ENCODE measurements at places on chromosomes 6 and 20.

DNA sequence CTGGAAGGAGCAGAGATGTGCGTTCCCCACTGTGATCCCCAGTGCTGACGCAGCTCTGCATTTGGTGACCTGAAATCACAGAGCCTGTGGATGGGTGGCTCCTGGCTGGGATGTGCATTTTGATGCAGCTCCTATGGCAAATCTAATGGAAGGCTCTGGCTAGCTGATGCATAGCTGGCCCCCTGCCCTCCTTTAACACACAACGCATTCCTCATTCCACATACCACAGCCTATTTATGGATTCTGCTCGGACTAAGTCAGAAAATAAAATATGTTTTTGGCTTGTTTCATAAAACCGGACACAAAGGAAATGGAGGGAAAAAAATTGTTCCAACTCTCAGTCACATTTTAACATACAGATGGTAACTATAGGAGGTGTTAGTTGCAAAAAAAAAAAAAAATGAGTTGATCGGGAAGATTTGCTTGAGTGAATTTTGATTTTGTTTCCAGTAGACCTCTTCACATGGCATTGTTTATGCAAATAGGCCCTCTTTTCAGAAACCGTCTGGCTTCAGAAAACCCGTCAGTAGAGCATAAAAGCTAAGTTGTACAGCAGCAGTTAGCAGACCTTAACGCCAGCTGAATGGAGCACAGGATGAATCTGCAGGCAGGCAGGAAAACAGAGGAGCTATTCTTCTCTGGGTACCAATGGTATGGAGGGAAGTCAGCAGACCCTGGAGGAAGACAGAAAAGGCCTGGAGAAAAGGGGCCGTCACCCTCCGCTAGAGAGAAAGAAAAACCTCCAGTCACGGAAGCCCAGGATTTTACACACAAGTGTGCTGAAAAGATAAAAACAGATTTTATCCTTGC lies 215.4 kb downstream of the HDGFL1 start:
- DNase-seq, result no peak

GRCh38 chr6:144297511-144298100 lies 12.5 kb downstream of the UTRN start:
- DNase-seq, result no peak

DNA sequence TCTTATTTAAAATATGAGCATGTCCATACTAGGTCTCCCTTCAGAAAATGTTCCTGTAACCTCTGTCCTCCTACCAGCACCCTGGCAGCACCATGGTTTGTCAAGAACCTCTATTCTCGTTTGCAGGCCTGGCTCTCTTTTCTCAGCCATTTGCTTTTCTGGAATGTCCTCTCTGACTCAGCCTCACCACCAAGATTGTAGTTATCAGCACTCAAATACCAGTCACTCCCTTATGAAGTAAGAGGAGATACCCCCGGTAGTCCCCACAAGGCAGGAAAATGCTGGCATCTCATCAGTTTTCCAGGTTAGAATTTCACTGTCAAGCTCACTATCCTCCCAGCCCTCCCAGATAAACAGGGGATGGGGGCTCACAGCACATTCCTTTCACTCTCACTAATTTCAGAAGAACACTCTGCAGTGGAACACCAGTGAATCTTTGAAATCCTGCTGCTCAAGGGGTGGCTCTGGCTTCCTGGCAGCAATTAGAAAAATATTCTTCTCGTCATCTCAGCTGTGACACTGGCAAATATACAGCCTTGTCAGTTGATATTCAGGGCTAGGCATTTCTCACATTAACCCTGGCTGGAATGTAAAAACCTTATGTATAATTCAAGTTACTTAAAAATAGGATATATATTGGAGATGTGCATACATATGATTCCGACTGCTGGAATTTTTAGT lies 129.2 kb downstream of the TBX18 start:
- no peak for DNase-seq

DNA sequence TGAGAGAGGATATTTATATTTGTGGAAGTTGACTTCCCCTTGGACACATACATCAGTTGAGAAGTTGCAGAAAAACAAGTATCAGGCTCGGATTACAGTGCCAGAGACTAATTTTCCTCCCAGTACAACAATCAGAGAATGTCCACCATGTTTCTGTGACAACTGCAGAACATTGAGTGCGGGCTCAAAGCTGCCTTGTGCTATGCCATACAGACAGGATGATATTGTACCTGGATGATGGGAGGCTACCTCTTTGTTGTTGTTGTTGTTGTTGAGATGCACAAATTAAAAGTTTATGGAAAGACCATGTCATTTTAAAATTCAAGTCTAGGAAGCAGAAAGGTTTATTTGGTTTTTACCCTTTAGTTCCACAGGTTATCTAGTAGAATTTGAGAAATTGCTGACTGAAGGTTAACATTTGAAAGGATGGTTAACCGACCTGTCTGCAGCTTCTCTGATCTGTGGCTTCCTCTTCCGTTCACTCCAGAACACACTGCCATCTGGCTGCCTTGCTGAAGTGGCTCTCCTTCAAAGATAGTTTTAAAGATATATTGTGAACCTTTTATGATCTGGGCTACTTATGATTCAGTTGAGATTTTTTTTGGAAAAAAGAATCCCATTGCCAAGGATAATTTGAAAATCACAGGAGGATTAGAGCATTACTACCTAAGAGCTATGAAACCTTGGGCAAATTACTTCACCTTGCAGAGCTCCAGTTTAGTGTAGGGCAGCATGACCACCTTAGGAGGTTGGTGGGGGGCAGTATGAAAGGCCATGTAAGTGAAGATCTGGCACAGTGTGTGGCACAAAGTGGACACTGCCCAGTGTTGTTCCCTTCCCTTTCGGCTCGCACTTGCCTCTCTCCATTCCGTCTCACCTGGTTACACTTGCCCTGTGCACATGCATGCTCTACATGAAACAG lies 15.9 kb downstream of the TMEM200A start:
- DNase-seq, result peak; percentile 39

DNA sequence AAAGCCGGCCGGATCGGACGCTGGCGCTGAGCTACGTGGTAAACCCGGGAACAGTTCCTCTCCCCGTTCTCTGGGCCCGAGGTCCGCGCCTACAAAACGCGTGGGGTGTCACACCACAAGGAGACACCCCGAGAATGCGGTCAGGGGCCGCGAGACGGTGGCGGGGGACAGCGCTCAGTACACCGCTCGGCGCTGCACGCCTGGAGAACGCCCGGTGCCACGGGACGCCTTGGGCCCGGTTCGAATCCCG lies 670 bp downstream of the NCOA5 start:
- peak; percentile 52 for DNase-seq

DNA sequence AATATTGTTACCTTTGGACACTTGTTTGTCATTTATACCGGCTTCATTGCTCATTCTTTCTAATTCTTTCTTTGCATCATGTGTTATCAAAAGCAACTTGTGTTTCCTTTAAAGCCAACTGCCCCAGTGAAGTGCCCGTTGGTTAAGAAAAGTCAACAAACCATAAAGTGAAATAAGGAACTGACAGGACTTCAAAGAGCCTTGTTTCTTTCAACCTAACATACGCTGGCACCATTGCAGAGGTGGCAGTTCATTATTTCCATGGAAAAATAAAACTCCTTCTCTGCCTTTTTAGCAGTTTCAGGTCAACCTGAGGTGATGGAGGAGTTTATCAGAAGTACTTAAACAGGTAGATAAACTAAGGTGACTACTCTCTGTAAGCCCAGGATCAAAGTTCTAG lies 28.8 kb downstream of the FERMT1 start:
- DNase-seq, result no peak

GRCh38 chr6:83677791-83678190 lies 31.1 kb downstream of the SNAP91 start:
- DNase-seq, result no peak

- no peak for DNase-seq
Observed at GRCh38 chr6:42199106-42199981, 4.6 kb upstream of the GUCA1B start.

- DNase-seq, result no peak
Observed at GRCh38 chr6:40573221-40573620, 13.9 kb downstream of the LRFN2 start.

GRCh38 chr20:56343861-56344381 lies 14.9 kb upstream of the FAM210B start:
- peak; percentile 48 for DNase-seq

DNA sequence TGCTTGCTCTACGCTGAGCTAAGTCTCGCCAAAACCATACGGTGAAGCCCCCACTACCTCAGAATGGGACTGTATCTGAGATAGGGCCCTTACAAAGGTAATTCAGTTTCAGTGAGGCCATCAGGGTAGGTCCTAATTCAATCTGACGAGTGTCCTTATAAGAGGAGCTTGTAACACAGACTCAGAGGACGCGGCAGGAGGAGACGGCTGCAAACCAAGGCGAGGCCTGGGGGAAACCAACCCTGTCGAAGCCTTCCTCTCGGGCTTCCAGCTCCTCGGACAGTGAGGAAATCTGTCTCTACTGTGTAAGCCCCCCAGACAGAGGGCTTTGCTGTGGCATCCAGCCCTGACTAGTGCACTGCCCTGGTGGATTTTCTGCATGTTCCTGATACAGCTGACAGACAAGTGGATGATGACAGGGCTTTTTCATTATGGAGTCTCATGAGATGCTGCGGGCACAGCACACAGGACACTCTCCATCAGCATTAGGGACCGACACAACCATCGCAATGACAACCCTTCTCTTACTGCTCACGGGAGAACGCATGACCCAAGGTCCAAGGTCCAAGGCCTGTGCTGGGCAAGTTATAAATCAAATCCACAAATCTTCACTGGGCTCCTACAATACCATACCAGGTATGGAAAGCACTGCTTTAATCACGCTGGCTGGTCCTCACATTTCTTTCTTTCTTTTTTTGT lies 48.2 kb downstream of the SSR1 start:
- DNase-seq, result no peak

GRCh38 chr6:3163248-3163594 lies 5.9 kb upstream of the TUBB2A start:
- DNase-seq, result no peak

DNA sequence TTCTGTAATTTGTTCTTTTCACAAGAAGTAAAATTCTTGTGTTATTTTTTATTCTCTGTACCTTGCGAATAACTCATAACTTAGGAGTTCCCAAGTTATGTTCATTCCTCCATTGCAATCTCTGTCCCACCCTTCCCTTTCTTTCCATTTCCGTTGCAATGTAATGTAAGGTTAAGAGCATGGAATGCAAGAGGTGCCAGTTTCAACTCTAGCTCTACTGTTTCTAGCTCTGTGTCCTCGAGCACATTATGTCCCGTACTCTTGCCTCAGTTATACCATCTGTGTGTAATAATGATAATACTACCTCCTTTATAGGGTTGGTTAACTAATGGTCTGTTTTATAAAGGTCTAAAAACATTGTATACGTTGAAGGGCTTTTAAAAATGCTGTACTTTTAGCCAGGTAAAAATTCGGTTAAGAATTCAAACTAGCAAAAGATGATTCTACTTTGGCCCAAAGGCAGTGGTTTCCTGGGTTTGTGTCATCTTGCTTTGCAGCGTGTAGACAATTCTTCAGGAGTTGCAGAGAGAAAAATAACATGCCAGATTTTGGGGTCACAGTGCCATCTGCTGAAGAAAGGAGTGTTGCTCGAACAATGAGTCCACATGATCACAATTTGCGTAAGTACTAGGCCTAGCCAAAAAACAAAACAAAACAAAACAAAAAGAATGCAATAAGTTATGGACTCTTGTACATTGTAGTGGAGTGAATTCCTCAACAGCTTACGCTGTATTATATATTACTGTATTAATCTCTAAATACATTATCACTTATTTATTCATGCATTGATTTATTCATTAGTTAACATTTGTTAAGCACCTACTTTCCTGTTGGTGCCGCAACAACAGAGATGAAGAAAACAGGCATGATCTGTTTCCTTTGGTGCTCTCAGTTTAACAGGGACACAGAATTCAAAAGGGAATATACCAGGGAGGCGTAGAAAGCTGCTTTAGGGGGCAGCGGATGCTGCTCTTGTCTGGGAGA lies 10.0 kb upstream of the PFDN4 start:
- no peak for DNase-seq

DNA sequence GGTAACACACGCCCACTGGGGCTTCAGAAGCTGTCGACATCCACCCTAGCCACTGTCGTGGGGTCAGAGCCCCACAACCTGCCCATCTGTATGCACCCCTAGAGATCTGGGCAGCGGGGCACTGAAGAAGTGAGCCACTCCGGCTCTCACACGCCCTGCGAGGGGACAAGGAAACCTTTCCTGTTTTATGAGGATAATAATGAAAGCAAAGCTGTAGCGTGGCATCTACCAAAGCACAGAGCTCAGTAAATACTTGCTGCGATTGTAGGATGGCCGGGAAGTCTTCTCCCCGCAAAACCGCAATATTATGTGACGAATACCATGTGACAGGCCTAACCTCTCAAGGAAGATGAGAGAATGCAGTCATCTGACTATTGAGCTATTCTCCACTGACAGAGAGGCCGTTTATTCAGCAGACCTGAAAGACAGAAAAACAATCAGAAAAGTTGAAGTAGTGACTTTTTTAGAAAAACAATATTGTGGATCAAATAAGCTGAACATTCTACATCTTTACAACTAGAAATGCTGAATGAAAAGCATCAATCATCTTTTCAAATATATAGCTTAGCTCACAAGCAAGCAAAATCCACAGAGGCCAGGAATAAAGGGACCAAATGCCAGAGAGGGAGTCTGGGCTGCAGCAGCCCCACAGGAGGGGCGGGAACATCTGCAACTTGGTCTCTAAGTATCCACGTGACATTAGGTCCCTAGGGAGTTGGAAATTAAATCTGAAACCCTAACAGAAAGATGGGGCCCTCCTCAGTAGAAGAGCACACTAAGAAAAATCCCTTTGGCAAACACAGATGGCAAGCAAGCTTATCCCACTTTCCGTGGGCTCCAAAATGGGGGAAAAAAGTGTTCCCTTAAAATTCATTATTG lies 207.8 kb downstream of the TTLL2 start:
- DNase-seq, result no peak

- DNase-seq, result no peak
Observed at GRCh38 chr6:21596949-21597682, 3.6 kb downstream of the SOX4 start.
